ENCODE measurements at places on chromosomes 16 and 17.

DNA sequence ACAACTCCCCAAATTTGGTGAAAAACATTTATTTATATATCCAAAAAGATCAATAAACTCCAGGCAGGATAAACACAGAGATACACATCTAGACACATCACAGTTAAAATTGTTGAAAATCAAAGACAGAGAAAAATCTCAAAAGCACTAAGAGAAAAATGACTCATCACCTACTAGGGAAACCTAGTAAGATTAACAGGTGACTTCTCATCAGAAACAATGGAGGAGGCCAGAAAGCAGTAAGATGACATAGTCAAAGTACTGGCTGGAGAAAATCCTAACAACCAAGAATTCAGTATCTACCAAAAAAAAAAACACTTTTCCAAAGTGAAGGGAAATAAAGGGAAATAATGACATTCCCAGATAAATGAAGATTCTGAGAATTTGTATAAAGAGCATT is 33.8 kb downstream of the ULK2 start:
- peak; percentile 2 for DNase-seq

- peak; percentile 59 for DNase-seq
These were observed 26.4 kb downstream of the LDAF1 start for GRCh38 chr16:21184834-21185233.

DNA sequence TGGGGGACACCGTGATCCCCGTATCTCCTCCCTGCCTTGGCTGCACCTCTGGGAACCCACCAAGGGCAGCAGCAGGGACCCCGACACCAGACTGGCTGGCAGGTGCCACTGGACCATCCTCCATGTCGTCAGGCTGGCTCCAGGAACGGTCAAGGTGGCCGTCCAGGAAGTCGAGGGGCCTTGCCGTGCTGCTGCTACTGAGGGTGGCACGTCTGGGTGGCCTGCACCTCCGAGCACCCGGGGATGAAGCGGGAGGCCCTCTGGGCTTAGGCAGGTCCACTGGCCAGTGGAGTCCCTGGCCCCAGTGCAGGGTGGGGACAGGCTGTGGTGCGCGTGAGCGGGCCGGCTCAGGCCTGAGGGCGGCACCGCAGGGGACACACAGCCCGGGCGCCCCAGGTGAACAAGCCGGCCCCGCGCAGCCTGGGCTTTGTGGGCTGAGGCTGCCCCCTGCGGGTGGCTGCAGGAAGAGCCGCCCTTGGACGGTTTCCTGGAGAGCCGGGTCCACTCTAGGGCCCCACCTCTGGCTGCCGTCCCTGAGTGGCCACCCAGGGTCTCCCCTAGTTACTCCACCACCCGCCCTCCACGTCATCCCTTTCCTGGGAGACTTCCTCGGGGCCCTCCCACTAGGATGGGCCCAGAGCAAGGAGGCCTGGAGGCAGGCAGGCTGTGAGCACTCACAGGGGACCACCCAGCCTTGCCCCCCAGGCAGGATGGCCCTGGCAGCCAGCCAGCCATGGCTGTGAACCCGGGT is 42.8 kb upstream of the ZC3H18 start:
- DNase-seq, result peak; percentile 48

- DNase-seq, result no peak
These were observed 312.2 kb downstream of the TMEM114 start for GRCh38 chr16:8278031-8278580.

DNA sequence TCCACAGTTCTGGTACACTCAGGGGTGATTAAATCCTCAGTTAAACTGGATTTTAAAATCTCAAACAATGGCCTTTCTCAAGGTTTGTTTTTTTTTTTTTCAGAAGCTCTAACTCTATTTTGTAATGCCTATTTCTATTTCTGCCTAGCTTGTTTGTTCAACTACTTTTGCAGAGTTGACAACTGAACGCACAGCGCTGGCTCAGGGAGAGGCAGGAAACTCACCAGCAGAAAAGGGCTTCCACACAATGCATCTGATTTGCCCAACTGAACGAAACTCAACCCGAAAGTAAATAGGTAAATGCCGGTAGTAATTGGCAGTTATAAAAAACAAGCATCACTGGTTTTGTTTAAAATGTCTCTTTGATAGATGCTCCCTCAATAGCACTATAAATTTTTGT is 52.7 kb upstream of the CNEP1R1 start:
- no peak for DNase-seq

- peak; percentile 29 for DNase-seq
These were observed 858 bp upstream of the ASPSCR1 start for GRCh38 chr17:81976332-81977210.

GRCh38 chr17:76871668-76872067 is 3.5 kb downstream of the MGAT5B start:
- DNase-seq, result no peak

DNA sequence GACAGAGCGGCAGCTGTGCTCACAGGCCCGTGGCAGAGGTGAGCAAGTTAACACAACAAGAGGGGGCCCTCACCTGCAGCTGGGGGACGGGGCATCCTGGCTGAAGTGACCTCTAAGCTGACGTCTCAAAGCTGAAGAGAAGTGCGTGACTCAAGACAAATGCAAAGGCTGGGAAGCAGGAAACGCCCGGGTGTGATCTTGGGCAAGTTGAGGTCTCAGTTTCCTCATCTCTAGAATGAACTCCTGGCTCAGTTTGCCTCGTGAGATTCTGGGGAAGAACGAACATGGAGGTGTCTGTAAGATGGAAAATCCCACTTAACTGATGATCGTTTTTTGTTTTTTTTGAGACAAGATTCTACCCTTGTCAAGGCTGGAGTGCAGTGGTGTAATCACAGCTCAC is 40.1 kb upstream of the C1QL1 start:
- DNase-seq, result no peak

DNA sequence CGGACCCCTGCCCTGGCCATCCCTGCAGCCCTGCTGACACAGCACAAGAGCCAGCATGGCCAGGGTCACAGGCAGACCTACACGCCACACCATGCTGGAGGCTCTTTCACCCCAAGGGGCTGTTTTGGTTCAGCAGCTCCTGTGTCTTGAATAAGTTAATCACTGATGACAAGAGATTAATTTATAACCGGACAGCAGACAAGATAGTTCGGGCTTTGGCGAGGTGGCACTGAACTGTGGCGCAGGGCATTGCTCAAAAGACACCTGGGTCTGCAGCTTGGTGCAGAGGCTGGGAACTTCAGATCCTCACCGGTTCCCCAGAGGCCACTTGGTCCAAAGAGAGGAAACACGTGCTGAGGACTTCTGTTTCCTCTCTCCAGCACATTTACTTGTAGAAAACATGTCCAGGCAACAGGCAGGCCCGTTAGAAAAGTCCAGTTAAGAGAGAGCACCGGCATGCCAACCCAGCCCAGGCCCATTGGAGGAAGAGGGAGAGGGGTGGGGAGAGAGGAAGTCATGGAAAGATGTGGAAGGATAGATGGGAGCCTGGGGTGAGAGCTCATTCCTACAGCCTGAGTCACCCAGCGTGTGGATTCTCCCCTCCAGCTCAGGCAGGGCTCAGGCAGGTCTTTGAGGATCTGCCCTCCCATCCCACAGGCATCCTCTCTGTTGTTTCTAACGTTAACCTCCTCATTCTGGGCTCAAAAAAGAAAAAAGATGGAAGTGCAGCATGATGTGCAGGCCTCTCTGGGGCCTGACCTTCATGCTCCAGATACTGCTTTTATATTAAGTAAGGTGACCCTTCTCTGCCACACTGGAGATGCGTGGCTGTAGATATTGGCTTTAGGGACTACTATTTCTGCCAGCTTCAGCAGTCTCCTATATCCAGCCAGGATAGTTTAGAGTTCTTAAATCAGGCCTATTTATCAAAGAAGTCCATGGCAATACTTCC is 80.0 kb upstream of the HNF1B start:
- peak; percentile 94 for DNase-seq

GRCh38 chr16:2466667-2467527 is 4.2 kb upstream of the NTN3 start:
- DNase-seq, result no peak

DNA sequence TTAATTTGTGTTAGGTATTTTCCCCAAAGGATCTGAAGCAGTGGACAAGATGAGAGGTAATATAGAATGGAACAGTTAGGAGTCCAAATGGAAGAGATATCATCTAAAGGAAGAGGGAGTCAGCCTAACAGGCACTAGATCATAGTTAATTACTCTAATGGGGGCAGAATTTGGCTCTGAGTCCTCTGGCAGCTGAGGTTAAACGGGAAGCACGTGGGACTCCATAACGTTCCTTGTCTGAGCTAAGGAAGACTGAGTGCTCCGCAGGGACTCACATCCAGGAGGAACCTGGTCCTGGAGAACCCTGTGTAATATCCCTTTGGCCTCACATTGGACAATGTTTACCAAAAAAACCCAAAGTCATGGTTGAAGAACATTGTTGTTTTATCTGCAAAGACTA is 46.6 kb upstream of the TEX2 start:
- no peak for DNase-seq

DNA sequence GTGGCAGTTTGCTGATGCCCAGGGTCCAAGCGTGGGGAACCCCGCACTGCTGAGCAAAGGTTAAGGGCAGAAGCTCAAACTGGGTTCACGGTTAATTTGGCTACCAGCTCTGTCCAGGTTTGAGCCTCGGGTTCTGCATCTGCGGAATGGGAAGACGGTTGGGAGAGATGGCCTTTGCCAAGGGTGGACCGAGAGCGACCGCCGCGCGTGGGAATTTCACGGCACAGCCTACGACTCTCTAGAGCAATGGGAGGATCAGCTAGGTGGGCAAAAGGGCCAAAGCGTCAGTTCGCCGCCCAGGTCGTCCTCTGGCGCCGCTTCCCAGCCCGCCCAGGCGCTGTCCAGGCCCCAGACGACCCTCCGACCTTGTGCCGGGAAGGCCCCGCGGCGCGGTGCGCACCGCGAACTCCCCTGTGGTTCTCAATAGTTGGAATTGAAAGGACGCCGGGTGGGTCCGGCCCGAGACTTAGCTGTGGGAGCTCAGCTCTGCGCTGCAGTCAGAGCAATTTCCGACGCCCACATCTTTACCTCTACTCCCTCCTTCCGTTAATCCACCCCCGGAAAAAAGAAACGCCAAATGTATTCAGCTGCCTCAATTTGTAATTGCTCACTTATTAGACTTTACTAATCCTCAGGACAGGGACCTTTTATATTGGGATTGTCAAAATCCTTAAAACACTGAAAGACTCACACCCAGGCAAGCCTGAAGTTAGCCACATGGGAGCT is 2.5 kb upstream of the HS3ST3B1 start:
- DNase-seq, result no peak

GRCh38 chr16:2147981-2148671 is at the start of gene RAB26:
Gene RAB26, plus strand, starts transcription at chr16:2148625. Its CDS starts 159 bp downstream, at chr16:2148784.
- DNase-seq, result peak; percentile 75

- peak; percentile 51 for DNase-seq
These were observed 491 bp downstream of the TRAP1 start for GRCh38 chr16:3716831-3717234.

DNA sequence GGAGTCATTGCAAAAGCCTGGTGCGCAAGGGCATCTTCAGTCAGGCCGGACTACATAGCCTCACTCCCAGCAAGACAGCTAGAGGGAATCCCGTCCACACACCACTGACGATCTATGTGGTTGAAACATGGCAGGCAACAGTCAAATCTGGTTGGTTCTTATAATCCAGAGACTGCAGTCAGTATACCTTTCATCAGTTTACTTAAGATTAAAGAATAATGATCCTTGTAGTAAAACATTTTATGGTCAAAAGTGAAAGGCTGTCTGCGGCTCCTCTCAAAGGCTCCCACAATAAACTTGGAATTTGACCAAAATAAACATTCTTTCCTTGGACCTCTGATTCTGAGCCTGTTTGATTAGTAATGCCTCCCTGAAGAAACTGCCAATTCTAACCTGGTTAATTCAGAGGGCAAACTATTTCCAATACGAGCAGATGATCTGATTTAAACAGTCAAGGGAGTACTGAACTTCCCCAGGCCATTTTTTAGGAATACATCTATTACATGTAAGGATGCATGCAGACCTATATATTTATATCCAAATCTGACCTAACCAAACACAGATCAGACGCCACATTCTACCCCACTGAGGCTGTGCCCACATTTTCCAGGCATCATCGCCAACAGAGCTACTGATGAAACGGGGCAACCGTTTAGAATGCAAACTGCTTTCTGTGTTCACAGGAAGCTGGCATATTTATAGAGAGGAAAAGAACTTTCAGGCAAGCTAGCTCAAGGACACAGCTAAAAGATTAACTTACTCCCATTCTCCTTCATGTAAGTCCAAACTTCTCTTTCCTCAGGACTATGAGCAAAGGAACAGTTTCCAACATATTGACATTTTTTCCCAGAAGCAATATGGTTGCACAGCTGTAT is 15.3 kb upstream of the TXNDC11 start:
- no peak for DNase-seq

DNA sequence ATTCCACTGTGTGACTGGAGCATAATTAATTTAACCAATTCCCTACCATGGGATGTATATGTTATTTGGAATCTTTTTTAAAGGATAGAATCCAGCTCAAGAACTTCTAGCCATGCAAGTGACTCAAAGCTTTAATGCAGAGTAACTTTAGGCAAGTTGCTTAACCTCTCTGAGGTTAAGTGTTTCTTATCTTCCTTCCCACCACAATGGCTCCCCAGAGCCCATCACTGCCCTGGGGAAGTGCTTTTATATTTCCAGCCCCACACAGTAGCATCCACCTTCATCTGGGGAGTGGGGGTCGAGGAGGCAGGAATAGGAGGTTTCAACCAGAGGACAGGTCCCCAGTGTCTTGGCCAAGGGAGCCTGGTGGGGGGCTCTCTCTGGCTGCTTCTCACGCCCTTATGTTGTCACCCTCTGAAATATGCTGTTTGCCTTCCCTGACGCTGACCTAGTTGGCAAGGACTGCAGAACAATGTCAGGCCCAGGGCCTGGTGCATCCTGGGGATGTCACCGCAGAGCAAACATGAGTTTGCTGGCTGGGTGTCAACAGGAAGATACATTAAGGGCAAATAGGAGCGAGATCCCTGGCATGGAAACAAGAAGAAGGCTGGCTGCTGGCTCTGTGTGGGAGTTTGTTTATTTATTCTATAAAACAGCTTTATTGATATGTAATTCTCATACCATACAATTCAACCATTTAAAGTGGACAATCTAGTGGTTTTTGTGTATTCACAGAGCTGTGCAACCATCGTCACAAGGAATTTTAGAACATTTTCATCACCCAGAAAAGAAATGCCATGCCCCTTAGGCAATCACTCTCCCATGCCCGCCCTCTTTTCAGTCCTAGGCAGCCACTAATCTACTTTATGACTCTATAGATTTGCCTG is 46.6 kb upstream of the WSB1 start:
- peak; percentile 64 for DNase-seq

DNA sequence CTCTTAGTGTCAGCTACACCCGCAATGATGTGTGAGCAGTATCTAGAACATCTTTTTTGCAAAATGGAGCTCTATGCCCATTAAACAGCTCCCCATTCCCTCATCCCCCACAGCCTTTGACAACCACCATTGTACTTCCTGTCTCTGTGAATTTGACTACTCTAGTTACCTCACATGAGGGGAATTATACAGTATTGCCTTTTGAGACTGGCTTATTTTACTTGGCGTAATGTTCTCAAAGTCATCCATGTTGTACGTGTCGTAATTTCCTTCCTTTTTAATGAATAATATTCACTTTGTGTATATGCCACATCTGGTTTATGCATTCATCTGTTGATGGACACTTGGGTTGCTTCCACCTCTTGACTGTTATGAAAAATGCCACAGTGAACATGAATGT is 23.2 kb upstream of the CCL22 start:
- DNase-seq, result no peak

GRCh38 chr16:3509470-3509928 is 8.7 kb downstream of the CLUAP1 start:
- DNase-seq, result peak; percentile 86
